Stimulated activated naive CD8-positive, alpha-beta T cell treated with anti-CD3 and anti-CD28 coated beads, Interleukin-15, amount 100 ng/mL, for 72 hours (primary cell): ENCODE measurements at places on chromosomes 12 and 14.

DNA sequence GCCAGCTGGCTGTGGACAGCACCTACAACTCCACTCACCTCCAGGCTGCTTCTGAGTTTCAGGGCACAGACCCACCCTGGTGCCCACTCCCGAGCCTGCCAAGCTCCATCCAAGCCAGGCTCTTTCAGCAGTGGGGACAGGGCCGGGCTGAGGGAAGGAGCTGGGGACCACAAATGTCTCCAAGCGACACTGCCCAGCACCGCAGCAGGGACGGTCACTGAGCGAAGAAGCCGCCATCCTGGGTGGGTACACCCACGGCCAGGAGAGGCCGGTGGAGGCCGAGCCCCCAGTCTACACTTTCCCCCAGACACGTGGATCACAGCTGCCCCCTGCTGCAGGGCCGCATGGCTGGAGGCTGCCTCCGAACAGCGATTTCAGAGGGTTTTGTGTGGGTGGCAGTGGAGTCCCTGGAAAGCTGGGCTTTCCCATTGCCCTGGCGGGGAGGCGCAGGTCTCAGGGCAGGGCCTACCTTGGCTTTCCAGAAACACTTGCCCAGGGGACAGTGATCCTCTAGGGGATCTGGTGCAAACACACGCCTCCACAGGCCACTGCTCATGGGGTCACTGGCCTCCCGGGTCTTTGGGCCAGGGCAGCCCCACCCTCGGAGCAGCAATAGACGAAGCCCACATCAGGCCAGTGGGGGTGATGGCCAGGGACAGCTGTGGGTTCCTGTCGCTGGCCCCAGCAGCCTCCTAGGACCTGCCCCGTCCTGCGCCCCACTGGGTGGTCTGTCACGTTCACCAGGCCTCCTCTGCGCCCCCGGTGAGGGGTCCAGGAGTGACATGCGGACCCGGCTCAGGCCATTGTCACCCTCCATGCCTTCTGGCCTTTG lies 1.2 kb upstream of the GPR132 start:
- no peak for DNase-seq

- DNase-seq = no peak
Observed at GRCh38 chr14:80269353-80269925, 58.1 kb upstream of the DIO2 start.

DNA sequence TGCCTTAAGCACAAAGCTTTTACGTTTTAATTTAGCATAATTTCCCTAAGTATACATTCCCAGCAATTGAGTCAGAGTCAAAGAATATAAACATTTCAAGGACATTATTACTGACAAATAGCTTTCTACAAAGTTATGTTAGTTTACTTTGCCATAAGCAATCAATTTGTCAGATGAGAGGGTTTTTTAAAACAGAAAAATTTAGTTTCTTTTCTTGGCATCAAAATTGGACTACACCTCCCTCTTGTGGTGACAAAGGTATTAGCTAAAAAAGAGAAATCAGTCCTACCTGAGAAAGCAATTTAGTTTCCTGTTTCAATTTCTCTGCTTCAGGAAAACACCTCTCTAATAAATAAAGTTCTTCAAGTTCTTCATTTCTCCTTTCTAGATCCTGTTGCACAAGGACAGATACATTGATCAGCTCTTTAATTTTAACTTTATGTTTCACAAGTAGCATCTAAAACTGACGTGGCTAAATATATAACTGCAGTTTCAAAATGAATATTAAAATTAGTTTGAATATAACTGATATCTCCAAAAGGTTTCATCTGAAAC lies 39.9 kb downstream of the DNAI7 start:
- no peak for DNase-seq

GRCh38 chr12:42742716-42743115 lies 153.2 kb upstream of the PRICKLE1 start:
- no peak for DNase-seq

DNA sequence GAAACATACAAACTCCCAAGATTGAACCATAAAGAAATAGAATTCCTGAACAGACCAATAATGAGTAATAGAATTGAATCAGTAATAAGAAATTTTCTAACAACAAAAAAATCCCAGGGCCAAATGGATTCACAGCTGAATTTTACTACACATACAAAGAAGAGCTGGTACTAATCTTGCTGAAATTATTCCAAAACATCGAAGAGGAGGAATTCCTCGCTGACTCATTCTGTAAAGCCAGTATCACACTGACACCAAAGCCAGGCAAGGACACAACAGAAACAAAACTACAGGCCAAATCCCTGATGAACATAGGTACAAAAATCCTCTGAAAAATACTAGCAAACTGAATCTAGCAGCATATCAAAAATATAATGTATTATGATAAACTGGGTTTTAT lies 367.8 kb upstream of the CLEC14A start:
- DNase-seq = no peak

DNA sequence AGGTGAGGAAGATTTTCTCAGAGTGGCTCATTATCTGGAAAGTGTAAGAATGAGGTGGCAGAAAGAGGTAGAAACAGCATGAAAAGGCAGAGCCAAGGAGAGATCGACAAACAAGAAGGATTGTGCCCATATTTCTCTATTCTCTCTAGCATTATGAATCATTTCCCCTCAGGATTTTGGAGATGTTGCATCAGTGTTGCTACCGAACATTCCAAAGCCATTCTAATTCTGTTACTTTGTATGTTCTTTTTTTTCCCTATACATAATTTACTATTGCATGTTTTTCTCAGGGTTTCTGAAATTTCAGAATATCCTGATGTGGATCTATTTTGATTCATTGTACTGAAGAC lies 61.4 kb downstream of the KICS2 start:
- no peak for DNase-seq

- DNase-seq = no peak
Observed at GRCh38 chr14:82190742-82191141, 657.1 kb upstream of the SEL1L start.

DNA sequence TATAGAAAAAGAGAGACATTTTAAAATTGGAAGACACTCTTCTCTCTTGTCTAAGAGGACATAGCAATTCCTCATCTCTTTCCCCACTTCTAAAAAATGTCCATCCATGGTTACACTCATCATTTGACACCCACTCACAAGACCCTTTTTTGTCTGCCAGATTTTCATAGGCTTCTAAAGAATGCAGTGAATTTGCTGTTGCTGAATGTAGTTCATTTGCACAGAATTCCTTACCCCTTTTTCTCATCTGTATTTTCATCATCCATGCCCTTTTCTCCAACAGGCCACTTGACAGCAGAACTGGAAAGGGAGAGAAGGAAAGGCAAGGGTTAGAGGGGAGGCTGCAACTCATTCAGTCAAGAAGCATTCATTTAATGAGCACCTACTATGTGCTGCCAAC lies 128.0 kb downstream of the NUAK1 start:
- no peak for DNase-seq

DNA sequence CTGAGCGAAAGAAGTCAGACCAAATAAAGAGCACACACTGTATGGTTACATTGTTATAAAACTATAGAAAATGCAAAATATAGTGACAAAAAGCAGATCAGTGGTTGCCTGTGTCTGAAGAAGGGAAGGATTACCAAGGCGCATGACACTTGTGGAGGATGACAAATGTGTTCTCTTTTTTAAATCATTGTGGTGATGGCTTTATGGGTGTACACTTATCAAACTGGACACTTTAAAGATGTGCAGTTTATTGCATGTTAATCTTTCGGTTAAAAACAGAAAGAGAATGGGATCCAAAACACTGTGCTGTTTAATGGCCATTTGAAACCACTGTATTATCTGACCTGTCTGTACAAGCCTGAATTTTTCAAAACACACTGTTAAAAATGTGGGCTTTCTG lies 8.8 kb upstream of the CDK17 start:
- no peak for DNase-seq

- DNase-seq = no peak
Observed at GRCh38 chr14:57492859-57493258, 798 bp downstream of the CCDC198 start.

DNA sequence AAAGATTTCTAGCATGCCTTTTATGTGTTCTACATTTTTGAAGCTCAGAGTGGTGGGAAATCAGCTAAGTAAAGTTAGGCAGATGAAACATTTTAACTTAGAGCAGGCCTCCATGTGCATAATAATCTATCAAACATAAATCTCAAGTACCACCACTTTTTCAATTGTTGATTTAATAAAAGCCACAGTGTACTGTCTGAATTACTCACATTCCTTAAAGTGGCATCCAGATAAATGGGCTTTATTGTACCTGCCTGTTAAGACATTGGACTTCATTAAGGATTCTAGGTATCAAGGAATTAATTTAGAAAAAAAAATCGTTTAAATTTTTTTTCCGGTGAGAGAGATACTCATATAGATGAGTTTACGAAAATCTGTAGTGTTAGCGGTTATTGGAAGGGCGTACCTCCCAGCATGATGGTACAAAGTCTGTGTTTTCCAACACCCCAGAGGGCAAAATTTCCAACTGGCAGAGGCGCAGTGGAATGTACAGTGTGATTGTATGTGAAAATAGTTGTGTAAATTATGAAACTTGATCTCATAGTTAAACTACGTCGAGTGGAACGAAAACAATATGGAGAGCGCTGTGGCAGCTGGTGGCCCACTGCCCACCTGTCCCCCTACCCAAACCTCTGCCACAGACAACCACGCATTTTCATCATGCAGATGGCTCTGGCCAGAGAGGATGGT lies 25.0 kb downstream of the ELK3 start:
- DNase-seq = no peak

GRCh38 chr12:107129315-107129930 lies 36.1 kb upstream of the CRY1 start:
- no peak for DNase-seq

DNA sequence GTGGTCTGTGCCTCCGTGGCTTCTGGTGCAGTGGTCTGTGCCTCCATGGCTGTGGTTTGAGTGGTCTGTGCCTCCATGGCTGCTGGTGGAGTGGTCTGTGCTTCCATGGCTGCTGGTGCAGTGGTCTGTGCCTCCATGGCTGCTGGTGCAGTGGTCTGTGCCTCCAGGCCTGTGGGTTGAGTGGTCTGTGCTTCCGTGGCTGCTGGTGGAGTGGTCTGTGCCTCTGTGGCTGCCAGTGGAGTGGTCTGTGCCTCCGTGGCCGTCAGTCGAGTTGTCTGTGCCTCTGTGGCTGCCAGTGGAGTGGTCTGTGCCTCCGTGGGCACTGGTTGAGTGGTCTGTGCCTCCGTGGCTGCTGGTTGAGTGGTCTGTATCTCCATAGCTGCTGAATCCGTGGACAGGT lies 10.1 kb downstream of the SELPLG start:
- no peak for DNase-seq

GRCh38 chr14:99708449-99708848 lies 24.4 kb downstream of the CYP46A1 start:
- no peak for DNase-seq

DNA sequence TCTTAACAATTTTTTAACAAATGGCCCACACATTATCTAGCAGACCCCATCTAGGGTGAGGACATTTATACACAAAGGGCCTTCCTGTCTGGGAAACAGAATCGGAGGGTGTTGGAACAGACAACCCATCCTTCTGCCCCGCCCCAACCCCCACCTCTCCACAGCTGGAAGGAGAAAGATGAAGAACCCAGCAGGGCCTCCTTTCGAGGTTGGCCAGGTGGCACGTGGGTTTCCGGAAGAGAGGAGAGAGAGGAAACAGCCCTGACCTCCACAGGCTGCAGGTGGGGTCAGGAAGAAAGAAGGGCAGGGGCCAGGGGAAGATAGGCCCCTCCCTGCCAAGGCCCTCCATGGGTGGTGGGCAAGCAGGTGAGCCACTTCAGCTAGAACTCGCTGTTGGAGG lies 57.2 kb downstream of the LRRC74A start:
- DNase-seq = no peak

DNA sequence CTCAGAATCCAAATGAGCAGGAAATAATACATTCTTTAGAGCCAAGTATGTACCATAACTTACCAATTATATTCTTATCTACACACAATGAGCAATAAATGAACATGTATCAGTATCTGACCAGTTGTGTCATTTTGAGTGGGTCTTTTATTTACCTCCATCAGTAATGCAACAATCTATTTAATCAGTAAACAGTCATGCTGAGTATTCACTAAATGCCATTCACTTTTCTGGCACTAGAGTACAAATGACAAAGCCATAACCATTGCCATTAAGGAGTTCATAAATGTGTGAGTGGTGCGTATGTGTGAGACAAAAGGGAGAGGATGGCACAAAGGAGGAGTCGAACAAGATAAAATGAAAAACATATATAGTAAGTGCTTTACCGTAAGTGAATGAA lies 1.5 kb upstream of the STRAP start:
- no peak for DNase-seq
